Activated naive CD8-positive, alpha-beta T cell treated with anti-CD3 and anti-CD28 coated beads for 36 hours (primary cell): ENCODE measurements at places on chromosomes 4 and X. TPM values are rescaled to one million over a fixed set of nuclear protein-coding genes. Genes with fewer than 3 reads are reported as not detected.

DNA sequence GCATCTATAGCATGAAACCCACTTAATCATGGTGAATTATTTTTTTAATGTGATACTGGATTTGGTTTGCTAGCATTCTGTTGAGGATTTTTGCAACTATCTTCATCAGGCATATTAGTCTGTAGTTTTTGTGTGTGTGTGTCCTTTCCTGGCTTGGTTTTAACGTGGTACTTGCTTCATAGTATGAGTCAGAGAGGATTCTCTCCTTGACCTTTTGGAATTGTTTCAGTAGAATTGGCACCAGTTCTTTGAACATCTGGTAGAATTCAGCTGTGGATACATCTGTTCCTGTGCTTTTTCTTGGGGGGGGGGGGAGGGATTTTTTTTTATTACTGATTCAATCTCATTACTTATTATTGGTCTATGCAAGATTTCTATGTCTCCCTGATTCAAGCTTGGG, 232.0 kb upstream of the KLF8 start:
- no peaks in the 10 kb centered on the region for H3K27me3 ChIP-seq
- no peak overlapping the region for H3K27ac ChIP-seq
- H3K4me1 ChIP-seq: no peaks in the 10 kb centered on the region
- peaks cover 7% of the 10 kb centered on the region for H3K36me3 ChIP-seq

DNA sequence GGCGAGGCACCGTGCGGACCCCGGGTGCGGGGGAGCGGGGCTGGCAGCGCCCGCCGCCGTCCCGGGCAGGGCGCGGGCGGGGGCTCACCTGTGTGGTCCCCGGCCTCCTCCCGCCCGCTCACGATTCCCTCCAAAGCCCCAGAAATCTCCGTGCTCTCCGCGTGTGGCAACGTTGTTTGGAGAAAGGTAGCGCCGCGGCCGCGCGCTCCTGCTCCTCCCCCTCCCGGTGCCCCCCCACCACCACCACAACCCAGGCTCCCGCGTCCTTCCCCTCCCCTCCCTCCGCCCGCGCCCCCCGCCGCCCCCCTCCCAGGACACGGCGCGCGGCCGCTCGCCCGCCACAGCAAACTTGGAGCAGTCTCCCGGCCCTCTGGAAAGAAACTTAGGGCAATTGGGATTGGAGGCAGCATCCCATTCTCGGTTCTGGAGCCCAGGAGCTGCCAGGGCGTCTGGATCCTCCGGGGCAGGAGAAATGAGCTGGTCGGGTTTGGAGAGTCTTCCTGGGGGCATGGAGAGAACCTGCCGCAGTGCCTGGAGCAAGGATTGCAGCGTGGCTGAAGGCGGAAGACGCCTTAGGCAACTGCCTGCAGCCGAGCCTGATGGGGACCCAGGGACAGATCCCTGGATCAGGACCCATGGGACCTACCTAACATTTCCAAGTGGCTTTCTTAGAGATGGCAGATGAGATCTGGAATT, 855 bp downstream of the KLF3 start:
- peak overlapping the region; percentile 81 for H3K4me3 ChIP-seq
- peak overlapping the region; percentile 92 for H3K27ac ChIP-seq
- peaks cover 11% of the 10 kb centered on the region for H3K36me3 ChIP-seq
- no peaks in the 10 kb centered on the region for H3K27me3 ChIP-seq

- peaks cover 16% of the 10 kb centered on the region for H3K27me3 ChIP-seq
- no peak overlapping the region for H3K4me3 ChIP-seq
- no peak overlapping the region for H3K27ac ChIP-seq
Observed at GRCh38 chr4:121541696-121542095, 155.1 kb downstream of the ANXA5 start.

- H3K36me3 ChIP-seq: no peaks in the 10 kb centered on the region
- no peak overlapping the region for H3K27ac ChIP-seq
- H3K4me3 ChIP-seq: no peak overlapping the region
- no peak for DNase-seq
Observed at GRCh38 chr4:71713611-71714203, 70.2 kb downstream of the GC start.

DNA sequence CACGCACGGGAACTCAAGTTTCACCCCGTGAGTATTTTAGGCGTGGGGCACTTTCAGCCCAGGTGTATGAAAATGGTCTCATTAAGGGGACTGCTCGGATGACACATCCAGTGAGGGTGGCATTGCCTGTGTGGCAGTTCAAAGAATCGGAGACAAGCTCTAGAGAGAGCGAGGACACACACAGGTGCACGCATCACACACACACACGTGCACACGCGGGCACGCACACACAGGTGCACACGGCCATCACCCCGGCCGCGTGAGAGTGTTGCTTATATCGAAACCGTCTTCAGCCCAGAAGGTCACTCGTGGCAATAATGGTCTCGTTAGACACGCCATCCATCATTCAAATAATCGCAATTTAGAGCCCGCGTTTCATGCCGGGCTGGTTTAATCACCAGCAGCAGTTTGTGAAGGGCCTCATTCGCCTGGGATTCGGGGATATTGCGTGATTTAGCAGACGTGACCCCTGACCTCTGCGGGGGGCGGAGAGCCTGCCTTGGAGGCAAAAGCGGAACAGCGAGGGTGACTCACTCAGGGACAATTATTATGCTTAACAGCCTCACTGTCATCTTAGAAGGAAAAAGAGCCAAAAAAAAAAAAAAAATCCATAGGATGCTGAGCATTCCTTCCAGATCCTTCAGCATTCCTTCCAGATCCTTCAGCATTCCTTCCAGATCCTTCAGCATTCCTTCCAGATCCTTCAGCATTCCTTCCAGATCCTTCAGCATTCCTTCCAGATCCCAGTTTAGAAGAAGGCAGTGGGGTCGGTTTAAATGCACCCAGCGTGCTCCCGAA, 89.4 kb upstream of the PPP2R3B start:
- H3K36me3 ChIP-seq: peaks cover 3% of the 10 kb centered on the region
- DNase-seq: no peak
- H3K4me3 ChIP-seq: no peak overlapping the region
- H3K27me3 ChIP-seq: no peaks in the 10 kb centered on the region
- no peaks in the 10 kb centered on the region for H3K4me1 ChIP-seq
- no peak overlapping the region for H3K27ac ChIP-seq

DNA sequence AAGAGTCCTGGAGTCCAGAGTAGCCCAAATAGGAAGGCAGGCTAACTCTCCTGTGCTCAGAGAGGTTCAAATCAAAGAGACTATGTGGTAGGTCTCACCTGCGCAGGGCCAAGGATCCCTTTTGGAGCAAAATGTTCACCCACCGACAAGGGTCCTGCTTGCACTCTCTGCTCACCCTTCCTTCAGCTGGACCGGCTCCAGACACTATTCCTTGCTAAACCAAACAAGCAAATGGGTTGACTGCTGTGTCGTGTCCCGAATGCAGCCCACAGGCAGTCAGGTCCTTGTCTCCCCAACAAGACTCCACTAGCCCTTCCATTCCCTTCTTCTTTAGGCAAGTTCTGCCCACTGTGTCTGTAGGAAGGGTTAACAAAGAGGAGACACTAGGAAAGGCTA, 760 bp downstream of the TRMT2B start:
- peak overlapping the region; percentile 87 for H3K4me3 ChIP-seq
- DNase-seq: no peak
- H3K27me3 ChIP-seq: no peaks in the 10 kb centered on the region
- H3K4me1 ChIP-seq: peaks cover 5% of the 10 kb centered on the region

- H3K27me3 ChIP-seq: no peaks in the 10 kb centered on the region
- H3K27ac ChIP-seq: no peak overlapping the region
- H3K4me1 ChIP-seq: peaks cover 11% of the 10 kb centered on the region
- peaks cover 11% of the 10 kb centered on the region for H3K36me3 ChIP-seq
Observed at GRCh38 chrX:150730719-150731118, 37.5 kb downstream of the MTMR1 start.

- DNase-seq: no peak
- H3K36me3 ChIP-seq: peaks cover 25% of the 10 kb centered on the region
- no peaks in the 10 kb centered on the region for H3K27me3 ChIP-seq
- H3K27ac ChIP-seq: no peak overlapping the region
- H3K4me1 ChIP-seq: no peaks in the 10 kb centered on the region
Observed at GRCh38 chrX:70386235-70386634, 36.9 kb upstream of the GDPD2 start.

- H3K36me3 ChIP-seq: peaks cover 9% of the 10 kb centered on the region
- no peaks in the 10 kb centered on the region for H3K27me3 ChIP-seq
- no peaks in the 10 kb centered on the region for H3K4me1 ChIP-seq
- no peak for DNase-seq
- H3K27ac ChIP-seq: no peak overlapping the region
Observed at GRCh38 chr4:13218326-13218958, 265.7 kb downstream of the RAB28 start.

GRCh38 chr4:39637221-39637585, 1.5 kb downstream of the SMIM14 start:
- H3K4me3 ChIP-seq: peak overlapping the region; percentile 90
- no peaks in the 10 kb centered on the region for H3K27me3 ChIP-seq
- H3K4me1 ChIP-seq: peaks cover 43% of the 10 kb centered on the region
- no peaks in the 10 kb centered on the region for H3K36me3 ChIP-seq
- DNase-seq: no peak
- peak overlapping the region; percentile 52 for H3K27ac ChIP-seq

The RBMX2 gene
- 28.4 TPM for total RNA-seq

The MEPE gene
- total RNA-seq: not detected

The ENPEP gene
- not detected for total RNA-seq

The ABCG2 gene
- total RNA-seq: 0.66 TPM

The SHOX gene
- total RNA-seq: not detected

The F9 gene
- not detected for total RNA-seq

The CYBB gene
- 0.76 TPM for total RNA-seq

The OCIAD2 gene
- total RNA-seq: 90.4 TPM

The RAI2 gene
- total RNA-seq: 0.60 TPM

The PI4K2B gene
- 43.2 TPM for total RNA-seq

The CWH43 gene
- total RNA-seq: not detected

The AFM gene
- total RNA-seq: not detected

The DDX60 gene
- total RNA-seq: 22.2 TPM

The RHOXF1 gene
- total RNA-seq: not detected
